GDM1 (cell line): ENCODE measurements at places on chromosomes 5 and 9.

GRCh38 chr5:78627766-78628165 is 20.8 kb downstream of the LHFPL2 start:
- no peak for DNase-seq

GRCh38 chr5:54320256-54320655 is 9.9 kb upstream of the ARL15 start:
- no peak for DNase-seq

GRCh38 chr5:127313847-127314473 is 23.4 kb downstream of the MEGF10 start:
- DNase-seq, result peak; percentile 51

- DNase-seq, result no peak
Measured at GRCh38 chr5:55897905-55898304, 46.7 kb downstream of the IL31RA start.

- DNase-seq, result no peak
Measured at GRCh38 chr9:116952436-116952810, 265.3 kb downstream of the TRIM32 start.

GRCh38 chr9:30996761-30997160 is 1387.7 kb upstream of the ACO1 start:
- no peak for DNase-seq

GRCh38 chr9:117074342-117074662 is 340.6 kb downstream of the ASTN2 start:
- DNase-seq, result no peak

DNA sequence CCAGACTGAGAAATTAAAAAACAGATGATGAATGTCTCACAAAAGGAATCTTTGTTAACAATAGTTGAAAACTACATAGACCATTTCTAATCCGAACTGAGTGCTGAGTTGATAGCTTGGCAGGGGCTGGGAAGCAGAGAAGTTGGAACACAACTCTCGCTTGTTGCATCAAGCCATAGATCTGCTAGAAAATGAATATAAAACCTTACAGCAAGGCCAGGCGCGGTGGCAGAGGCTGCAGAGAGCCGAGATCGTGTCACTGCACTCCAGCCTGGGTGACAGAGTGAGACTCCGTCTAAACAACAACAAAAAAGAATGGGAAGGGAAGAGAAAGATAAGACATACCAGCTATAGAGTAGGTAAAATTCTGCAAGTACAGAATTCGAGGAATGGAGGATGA is 28.0 kb upstream of the SPZ1 start:
- DNase-seq, result no peak

- DNase-seq, result no peak
Measured at GRCh38 chr5:150147670-150148069, 8.0 kb downstream of the PDGFRB start.
